A172 (cell line): ENCODE measurements at places on chromosomes 4 and X. TPM values are rescaled to one million over a fixed set of nuclear protein-coding genes. Genes with fewer than 3 reads are reported as not detected.
A peak's percentile ranks its signal among the peaks of the same experiment; 100 is the strongest.

Gene RLIM
- total RNA-seq: 53.3 and 59.2 TPM in 2 replicates

Gene GAGE2A
- total RNA-seq: 2.9 and 16.7 TPM in 2 replicates

Gene GC
- total RNA-seq: not detected in 2 replicates

Gene SAGE1
- not detected in 2 replicates for total RNA-seq

Gene PGAM4
- total RNA-seq: not detected in 2 replicates

Gene TEX13C
- 0.28 and 0.60 TPM in 2 replicates for total RNA-seq

Gene FRMPD3
- 0.03 TPM in 1 of 2 replicates, not detected in the other for total RNA-seq

Gene BEX2
- 0.76 and 2.6 TPM in 2 replicates for total RNA-seq

Gene FGFRL1
- total RNA-seq: 85.0 and 102 TPM in 2 replicates

Gene ACOT9
- 135 and 176 TPM in 2 replicates for total RNA-seq

Gene C4orf46
- total RNA-seq: 32.1 and 33.0 TPM in 2 replicates

Gene SPANXA2
- total RNA-seq: 1.2 and 2.1 TPM in 2 replicates

Gene ADGRL3
- 1.0 and 5.4 TPM in 2 replicates for total RNA-seq

GRCh38 chr4:107379054-107379869 lies 340.8 kb downstream of the PAPSS1 start:
- peak; percentile 13 for DNase-seq

- no peak for DNase-seq
Observed at GRCh38 chr4:99986792-99987191, 36.7 kb upstream of the H2AZ1 start.

- DNase-seq: no peak
Observed at GRCh38 chrX:46687619-46688018, 71.3 kb downstream of the SLC9A7 start.

- DNase-seq: no peak
Observed at GRCh38 chr4:99652596-99653436, 4.8 kb downstream of the C4orf54 start.

DNA sequence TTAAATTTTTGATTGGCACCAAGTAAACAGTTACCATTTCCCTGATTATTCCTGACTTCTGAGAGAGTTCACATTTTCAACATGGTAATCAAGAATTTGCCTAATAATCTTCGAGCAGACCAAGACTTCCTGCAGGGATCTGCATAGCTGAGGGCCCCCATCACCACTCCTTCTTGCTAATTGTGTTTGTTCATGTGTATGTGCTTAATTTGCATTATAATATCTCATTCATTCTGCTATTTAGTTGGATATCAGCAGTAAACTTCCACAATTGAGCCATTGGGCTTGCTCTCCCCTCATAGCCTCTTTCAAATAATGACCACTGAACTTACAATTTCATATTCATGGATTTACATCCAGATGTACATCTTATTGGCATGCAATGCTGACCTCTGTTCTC lies 292.5 kb downstream of the SPATA18 start:
- no peak for DNase-seq

GRCh38 chrX:151776181-151776731 lies 41.7 kb downstream of the CNGA2 start:
- DNase-seq: no peak

DNA sequence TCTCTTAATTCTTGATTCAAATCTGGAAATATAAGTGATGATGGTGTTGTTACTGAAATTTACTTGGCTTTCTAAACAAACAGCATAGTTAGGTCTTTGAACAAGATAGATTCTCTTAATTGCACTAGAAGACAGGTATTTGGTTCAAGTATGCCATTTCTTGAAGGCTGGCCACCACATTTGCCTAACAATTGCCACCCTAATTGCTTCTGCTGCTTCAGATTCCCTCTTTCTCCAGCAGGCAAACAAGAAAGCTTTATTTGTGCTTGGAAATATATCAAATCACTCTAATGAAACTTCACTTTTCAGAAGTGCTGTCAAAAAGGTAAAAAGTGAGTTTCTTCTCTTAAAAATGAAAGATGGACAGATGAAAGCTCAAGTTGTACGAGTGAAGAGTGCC lies 418.6 kb downstream of the INPP4B start:
- DNase-seq: no peak

- DNase-seq: peak; percentile 92
Observed at GRCh38 chrX:283115-283845, 2.1 kb downstream of the PLCXD1 start.

- DNase-seq: no peak
Observed at GRCh38 chr4:142356118-142356759, 489.9 kb downstream of the INPP4B start.

DNA sequence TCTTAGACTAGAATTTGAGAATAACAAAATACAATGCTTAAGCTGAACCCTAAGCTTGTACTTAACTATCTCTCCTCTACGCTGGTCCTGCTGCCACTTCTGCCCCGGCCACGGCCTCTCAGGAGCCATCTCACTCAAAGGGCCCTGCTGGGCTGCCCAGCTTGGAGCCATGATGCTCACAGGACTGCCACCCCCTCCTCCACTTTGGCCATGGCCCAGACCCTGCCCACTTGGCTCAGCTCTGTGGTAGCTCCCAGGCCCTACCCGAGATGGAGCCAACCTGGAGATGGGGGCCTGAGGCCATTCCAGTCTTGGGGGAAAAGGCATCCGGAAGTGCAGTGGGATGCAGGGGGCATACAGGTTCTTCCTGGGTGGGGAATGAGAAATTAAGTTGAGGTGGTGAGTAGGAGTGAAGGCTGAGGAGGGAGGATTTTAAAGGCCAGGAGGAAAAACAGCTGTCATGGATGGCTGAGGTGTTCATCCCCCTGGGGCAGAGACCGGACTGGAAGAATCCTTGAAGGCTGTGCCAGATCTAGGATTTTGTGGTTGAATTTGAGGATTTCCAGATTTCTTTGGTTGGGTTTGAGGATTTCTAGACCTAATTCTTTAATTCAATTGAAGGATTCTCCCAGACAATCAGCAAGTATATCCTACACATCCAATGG lies 824 bp downstream of the SASH3 start:
- no peak for DNase-seq

DNA sequence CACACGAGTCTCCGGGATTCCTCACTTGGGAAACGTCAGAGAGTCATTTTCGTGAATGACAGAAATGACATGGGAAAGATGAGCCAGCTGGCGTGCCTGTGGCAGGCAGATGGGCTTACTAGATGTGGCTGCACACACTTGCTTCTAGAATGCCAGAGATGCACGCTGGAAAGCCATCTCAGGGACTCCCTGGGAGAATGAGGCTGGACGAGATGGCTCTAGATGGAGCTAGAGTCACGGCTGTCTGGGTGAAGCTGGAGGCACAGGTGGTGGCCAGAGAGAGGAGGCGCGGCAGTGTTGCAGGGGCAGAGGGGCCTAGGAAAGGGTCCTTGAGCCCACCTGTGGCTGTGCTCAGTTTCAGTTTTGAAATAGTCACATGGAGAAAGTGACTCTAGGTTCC lies 26.0 kb downstream of the TKTL1 start:
- DNase-seq: no peak

GRCh38 chrX:154602766-154603437 lies 16.2 kb downstream of the CTAG1B start:
- DNase-seq: no peak

- DNase-seq: peak; percentile 26
Observed at GRCh38 chr4:173121076-173121561, 47.5 kb upstream of the GALNT7 start.

DNA sequence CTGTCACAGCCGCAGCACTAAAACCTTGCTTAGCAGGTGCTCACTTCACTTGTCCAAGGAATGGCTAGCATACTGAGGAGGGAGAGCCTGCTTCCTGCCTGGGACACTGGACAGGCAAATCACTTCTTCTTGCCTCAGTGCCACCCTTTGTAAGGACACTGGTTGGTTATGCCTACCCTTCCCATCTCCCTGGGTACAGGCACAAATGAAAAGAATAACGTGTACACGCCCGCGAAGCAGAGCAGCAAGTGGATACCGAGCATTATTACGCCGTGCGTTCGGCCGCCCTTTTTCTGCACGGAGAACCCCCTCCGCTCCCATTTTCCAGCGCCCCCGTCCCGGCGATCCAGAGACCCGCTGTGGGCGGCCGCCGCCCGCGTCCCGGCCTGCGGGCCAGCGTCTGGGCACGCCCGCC lies 338 bp upstream of the KLHL2 start:
- peak; percentile 32 for DNase-seq

DNA sequence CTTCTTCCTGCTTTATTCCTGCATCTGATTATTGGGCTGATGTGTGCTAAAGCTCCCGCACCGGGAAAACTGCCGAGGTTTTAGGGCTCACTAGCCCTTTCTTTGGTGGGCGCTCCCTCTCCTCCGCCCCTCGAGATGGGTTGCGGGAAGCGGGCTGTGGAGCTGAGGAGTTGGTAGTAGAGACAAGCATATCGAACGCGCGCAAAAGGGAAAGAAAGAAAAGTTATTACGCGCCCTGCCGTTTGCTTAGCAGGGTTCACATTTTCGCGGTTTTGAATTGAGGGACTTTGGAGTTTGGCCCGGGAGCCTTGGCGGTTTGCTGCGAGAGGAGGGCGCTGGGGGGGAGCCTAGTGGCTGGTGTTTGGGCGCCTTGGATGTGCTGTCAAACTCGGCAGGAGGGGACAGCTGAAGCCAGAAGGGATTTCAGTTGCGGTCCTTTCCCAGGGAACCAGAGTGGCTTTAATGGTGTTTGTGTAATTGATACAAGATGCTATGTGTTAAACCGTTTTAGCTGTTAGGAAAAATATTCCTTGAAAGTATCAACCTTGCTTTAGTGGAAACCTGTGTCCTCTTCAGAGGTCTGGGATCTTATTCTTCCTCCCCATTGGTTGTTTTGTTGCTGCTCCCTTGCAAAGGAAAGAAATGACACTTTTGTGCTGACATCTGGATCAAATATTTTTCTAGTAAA lies 1.1 kb downstream of the GAB1 start:
- DNase-seq: no peak

DNA sequence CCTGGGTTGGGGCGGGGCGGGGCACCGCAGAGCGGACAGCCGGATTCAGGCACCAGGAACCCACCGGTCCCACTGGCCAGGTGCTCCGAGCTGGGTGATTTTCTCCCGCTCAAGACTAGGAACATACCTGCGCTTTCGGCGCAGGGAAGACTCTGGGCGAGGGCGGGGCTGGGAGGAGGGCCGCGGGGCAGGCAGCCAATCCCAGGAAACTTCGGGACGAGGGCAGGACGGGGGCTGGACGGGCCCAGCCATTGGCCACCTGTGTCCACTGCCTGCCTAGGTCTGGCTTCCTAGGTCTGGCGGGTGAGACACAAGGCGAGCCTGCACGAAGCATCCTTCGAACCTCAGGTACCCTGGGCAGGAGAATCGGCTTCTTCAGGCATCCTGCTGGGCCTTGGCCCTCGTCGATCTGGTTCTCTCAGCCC lies 274 bp upstream of the ERVMER34-1 start:
- DNase-seq: no peak

- no peak for DNase-seq
Observed at GRCh38 chr4:122606364-122607043, 14.4 kb downstream of the IL21 start.

- peak; percentile 22 for DNase-seq
Observed at GRCh38 chr4:128718768-128719167, 90.7 kb upstream of the JADE1 start.

DNA sequence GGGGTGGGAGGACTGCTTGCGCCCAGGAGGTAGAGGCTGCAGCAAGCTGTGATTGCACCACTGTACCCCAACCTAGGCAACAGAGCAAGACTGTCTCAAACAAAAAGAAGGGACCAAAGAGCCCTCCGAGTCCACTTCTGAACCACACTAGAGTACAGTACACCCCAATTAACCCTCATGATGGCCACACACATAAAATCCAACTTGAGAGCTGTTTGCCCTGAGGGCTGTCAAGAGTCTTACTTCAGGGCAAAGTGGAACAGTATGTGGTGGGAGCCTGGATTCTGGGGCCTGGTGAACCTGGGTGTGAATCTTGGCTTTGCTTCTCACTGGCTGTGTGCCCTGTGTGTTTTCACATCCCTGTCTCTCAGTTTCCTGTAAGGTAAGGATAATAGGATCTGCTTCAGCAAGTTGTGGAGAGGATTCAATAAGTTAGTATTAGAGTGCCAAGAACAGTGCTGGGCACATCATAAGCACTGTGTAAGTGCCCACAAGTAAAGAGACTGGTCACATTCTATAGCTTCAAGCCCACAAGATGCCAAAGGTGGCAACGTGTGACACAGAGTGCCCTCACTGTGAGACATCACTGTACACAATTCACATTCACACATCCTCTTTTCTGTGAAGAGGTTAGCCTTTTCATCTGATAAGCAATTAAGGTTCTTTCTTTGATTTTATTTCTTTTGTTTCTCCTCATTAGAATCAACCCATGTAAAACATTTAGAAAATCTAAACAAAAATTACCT lies 52.1 kb downstream of the LEF1 start:
- DNase-seq: no peak

DNA sequence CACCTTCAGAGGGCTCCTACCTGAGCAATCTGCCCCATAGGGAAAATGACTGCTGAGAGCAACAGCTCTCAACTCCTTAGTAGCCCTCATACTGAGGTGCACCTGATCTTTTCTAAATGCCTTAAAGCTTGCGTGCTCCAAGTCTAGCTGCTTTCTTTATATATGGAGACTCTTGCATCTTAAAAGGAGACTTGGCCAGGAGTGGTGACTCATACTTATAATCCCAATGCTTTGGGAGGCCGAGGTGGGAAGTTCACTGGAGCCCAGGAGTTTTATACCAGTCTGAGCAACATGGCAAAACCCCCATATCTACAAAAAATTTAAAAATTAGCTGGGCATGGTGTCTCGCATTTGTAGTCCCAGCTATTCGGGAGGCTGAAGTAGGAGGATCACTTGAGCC lies 78.1 kb upstream of the TRIM2 start:
- DNase-seq: peak; percentile 52

DNA sequence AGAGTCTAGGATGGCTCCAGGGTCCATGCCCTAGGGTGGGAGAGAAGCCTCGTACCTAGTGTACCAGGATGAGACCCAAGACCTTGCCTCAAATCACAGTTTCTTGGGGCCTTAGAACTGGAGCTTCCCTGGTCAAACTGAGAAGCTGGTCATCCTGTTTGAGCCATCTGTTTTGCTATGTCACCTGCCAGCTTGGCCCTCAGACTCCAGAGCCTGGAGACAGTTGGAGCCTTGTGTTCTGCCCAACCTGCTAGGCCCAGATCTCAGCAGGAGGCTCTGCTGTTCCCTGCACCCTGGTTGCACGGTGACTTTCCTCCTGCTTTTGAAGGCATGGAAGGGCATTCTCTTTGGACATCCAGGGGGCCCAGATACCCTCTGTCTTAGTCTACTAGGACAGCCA lies 206.3 kb upstream of the ATP6AP2 start:
- DNase-seq: no peak

DNA sequence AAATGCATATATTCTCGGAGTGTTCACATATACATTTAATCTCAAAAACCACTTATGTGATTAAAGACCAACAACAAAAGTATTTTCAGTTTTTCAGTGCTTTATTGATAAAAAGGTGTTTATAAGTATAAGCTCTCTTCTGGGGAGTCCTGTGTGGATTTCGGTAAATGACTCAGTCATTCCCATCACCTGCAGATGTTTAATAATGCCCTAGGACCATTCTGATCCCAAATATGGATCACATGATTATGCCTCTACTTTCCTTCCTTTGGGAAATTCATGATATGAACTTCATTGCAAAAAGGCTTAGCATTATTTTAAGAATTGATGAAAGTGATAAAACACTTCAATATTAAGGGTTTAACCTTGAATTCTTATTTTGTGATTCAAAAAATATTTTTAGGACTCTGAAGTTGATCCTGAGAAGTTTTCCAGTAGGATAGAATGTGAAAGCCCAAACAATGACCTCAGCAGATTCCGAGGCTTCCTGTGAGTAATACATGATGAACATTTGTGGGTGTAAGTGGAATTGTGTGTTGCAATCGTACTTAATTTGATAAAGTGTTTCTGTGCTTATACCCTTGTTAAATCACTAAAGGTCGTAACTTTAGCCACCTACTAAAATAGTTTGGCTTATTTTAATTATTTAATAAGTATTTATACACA lies 40.2 kb downstream of the ATP10D start:
- peak; percentile 87 for DNase-seq

- no peak for DNase-seq
Observed at GRCh38 chr4:55675196-55675793, 39.2 kb upstream of the NMU start.
